GM23338 (cell line): ENCODE measurements at places on chromosomes 3 and 15.

- no peak for DNase-seq
Observed at GRCh38 chr3:42557854-42558253, 23.9 kb downstream of the SEC22C start.

GRCh38 chr3:42699511-42699971 lies 3.1 kb downstream of the HHATL start:
- no peak for DNase-seq

DNA sequence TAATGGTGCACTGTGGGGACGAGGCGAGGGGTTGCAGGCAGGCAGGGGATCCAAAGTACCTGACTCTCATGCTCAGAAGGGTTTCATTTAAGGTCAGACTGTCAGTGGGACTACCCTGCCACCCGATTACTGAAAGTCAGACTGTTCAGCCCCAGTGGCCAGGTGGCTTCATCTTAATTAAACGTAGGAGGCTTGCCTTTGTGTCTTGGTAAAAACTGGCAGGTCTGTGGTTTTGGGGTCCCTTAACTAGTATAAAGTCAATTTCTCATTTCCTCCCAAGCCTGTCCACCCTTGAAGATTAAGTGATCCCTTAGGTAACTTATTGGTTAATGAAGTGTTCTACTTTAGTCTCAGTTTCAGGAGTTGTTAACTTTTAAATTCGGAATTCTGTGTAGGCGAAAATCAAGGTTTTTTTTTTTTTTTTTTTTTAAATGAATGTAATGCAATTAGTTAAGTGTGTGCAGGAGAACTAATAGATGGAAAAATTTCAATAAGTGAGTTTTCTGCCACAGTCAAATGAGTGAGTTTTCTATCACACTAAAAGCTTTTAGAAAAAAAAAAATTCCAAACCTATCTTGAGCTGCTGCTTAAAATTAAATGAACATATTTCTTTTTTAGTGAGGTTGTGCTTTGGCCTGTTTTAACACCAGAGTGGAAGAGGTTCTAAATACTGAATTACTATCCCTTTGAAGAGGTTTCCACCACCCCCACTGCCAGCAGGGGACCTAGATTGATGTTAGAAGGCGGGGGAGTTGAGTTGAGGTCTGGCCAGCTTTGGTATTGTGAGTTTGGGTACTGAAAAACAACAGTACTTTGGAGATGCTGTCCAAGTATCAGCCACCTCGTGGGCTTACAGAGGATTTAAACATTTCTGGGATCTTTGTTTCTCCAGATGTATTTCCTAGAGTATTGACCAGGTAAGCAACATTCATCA lies 15.2 kb downstream of the ITPR1 start:
- peak; percentile 21 for DNase-seq

- DNase-seq = no peak
Observed at GRCh38 chr15:60555291-60555690, 76.3 kb upstream of the ICE2 start.

GRCh38 chr15:75031848-75032247 lies 8.5 kb downstream of the PPCDC start:
- peak; percentile 21 for DNase-seq

DNA sequence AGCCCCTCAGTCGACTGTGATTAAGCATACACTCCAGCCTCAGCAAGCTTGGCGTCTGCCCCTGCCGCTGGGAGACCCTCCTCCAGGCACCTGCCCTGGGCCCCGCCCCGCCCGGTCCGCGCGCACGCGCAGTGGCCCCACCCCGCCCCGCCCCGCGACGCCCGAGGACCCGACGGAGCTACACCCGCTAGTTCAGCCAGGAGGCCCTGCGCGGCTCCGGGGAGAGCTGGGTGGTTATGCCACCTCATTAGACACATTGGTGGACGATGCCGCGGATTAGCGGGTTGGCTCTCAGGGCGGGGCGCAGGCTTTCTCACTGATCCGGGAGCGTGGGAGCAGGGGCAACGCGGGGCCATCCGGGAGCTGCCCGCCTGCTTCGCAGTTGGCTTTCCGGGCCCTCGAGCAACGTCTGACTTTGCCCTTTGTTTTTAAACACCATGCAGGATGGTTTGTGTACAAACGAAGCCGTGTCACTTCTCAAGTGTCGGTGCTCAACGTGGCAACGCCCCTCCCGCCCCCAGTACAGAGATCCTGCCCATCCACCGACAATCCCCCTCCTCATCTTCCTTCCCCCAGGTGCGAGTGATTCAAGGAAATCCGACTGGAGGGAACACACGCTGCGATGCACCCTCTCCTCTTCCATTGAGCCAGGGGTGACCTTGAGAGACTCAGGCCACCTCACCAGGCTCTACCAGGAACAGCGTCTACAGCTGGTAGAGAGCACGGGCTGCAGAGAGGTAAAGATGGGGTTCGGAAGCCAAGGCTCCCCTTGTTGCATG lies 109.3 kb downstream of the SHQ1 start:
- peak; percentile 73 for DNase-seq

DNA sequence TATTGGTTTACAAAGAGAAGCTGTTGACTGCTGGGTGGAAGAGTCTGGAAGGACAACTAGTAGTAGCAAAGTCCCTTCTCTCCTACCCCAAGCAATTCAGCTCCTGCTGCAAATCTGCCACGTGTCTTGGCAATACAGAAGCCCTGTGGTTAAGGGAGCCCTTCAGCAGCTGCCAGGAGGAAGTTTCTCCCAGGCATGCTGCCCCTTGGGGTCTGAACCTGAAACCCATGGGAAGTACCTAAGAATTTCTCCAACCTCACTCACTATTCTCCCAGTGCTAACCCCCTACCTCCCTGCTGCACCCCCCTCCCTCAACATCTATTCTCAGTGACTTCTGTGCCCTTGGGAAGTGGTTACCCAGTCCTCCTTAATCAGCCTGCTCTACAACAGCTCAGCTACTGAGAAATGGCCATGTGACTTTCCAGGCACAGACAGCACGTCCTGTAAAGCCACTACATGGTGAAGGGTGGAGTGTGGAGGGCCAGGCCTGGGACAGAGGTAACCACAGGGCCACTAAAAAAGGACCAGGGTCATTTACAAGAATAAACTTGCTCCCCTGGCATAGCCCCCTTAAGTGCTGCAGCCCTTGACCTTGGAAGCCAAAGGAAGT lies 316.6 kb downstream of the NTRK3 start:
- no peak for DNase-seq

DNA sequence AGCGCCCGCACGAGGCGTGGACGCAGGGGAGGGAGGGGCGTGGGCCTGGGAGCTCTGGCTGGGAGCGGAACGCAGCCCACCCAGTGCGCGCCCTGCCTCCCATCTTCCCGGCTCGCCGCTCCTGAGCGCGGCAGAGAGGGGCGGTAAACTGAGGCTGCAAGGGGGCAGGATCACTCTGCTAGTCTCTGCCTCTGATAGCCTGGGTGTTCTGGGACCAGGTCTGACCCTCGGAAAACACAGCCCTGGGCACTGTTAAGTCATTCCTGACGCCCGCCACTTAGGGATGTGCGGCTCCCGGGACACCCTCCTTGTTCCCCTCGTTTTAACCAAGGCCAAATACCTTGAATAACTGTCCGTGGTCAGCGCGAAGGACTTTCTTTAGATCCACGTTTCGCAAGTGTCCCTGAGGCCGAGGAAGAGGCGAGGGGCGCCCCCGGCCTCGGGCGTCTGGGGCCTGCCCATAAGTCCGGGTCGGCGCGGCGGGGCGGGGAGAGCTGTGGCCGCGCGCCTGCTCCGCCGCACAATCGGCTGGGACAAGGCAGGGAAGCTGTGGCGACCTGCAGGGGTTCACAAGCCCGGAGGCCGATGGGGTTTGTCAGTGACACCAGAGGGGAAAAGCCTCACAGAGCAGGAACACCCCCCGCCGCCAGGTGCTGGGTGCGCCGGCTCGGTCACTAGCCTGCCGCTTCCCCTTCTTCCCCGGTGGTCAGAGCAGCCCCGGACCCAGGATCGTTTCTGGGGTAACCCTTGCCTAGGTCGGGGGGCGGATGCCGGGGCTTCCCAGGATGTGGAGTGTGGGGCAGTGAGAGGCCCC lies 1.5 kb downstream of the ITPKA start:
- DNase-seq = peak; percentile 74

DNA sequence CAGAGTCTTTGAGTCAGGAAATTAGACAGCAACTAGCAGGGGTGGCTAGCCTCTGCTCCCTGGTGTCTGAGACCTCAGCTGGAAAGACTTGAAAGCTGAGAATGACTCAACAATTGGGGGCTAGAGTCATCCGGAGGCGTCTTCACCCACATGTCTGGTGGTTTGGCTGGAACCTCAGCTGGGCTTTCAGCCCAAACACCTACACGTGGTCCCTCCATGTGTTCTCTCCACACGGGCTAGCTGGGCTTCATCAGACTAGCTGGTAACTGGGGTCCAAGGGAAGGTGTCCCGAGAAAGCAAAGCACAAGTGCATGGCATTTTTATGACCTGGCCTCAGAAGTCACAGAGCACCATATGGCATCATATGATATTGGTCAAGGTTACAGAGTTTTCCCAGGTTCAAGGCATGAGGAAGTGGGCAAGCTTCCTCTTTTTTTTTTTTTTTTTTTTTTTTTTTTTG lies 19.9 kb upstream of the ABHD2 start:
- no peak for DNase-seq

- DNase-seq = peak; percentile 25
Observed at GRCh38 chr3:115553796-115554486, 69.4 kb upstream of the GAP43 start.

DNA sequence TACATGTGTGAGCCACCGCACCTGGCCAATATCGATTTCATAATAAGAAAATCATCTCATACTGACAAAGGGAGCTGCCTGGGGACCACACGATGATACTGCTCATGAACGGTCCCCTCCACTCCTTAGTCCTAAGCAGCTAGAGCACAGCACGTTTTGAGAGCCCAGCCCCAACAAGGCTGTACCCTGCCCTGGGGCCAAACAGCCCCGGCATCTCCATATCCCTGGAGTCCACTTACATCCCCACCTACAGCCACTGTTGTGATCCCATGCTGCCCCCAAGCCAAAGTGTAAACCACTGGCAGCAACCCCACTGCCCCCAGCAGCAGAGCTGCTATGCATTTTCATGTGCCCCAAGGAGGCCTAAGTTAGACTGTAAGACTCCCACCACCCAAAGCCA lies 52.8 kb downstream of the ADAM10 start:
- no peak for DNase-seq

DNA sequence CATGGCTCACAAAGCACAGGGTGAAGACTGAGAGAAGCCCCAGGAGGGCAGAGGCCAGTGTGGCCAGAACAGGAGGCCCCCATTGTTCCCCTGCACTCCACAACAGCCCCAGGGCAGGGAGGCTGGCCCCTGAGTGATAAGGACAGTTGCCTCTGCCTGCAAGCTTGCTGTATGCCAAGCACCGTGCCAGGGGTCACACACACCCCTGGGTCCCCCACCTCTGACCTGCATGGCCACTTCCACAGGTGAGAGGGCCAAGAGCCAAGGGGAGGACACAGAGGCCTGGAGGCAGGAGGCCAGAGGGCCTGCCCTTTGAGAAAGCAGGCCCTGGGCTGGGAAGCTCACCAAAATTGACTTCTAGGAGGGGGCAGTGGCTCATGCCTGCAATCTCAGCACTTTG lies 23.7 kb downstream of the ATRIP start:
- DNase-seq = no peak

- DNase-seq = no peak
Observed at GRCh38 chr3:151770956-151771355, 37.2 kb downstream of the AADACL2 start.

DNA sequence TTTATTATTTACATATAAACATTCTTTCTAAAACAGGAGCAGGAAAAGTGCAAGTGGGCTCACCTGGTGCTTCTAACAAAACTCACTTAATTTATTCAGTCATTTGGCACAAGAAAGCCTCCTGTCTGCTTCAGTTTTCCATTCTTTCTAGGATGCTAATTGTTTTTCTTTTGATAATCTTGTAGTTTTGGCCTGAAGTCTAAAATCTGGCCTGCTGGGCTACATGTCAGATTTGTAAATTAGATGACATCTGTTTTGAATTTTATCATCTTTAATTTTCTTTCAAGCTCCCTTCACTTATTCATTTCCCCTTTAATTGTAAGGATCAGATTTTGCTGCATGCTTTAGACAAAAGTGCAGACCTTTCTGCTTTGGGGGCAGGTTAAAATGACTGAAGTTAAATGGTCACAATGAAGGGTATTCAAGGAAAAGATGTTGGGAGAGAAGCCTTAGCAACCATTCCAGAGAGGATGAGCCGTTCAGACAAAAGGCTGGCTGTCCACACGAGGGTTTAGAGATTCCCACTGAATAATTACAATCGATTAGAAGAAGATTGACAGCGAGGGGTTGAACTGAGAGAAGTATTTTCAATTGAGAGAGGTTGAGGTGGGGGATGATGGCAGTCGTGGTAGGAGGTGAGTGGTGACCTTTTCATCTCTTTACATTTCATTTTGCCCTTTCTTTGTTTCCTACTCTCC lies 59.9 kb upstream of the PTX3 start:
- no peak for DNase-seq

- DNase-seq = no peak
Observed at GRCh38 chr3:32606960-32607359, 36.3 kb upstream of the DYNC1LI1 start.

DNA sequence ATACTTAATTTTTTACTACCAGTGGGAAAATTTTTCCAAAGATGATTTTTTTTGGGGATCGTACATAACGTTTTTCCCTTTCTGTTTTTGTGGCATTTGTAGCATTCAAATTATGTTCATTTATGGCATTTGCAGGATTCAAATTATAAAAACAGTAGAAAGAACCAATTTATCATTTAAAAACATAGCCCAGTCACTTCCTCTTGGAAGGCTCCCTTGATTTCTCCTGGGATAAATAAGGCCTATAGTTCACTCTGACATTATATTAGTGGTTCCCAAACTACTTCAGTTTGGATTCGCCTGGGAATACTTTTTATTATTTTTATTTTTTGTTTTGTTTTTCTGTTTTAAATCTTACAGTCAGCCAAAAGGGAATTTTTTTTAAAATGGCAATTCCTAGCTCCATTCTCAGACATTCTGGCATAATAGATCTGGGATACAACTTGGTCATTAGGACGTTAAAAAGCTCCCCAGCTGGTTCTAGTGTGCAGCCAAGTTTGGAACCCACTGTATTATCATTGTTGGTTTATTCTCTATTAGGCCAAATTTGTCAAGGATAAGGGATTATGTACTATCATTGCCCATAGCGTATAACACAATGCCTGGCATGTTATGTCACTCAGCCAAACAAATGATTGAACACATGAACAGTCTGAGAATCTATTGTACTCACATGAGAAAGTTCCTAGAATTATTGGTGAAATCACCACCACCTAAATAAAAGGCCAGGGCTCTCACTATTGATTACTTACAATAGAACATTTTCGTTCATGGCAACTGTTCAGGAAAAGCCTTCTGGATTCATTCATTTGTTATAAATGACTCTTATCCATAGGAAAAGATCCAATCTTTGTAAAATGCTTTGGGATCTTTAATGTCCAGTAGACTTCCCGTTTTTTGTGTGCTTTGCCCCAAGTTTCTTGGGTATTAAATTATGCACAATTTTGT lies 28.9 kb downstream of the RARB start:
- DNase-seq = no peak

GRCh38 chr3:138332472-138333073 lies 2.9 kb upstream of the NME9 start:
- peak; percentile 59 for DNase-seq

GRCh38 chr3:122310361-122310760 lies 14.7 kb upstream of the CSTA start:
- no peak for DNase-seq

GRCh38 chr15:65867244-65867643 lies 2.0 kb upstream of the RAB11A start:
- no peak for DNase-seq
